ENCODE measurements at places on chromosomes 6 and 20.

- no peak for DNase-seq
These were observed 159.7 kb upstream of the KCNG1 start for GRCh38 chr20:51182571-51182970.

GRCh38 chr20:31565699-31566318, 39.3 kb upstream of the ID1 start:
- DNase-seq: no peak

GRCh38 chr6:111791415-111791814, 81.8 kb downstream of the FYN start:
- DNase-seq: no peak

DNA sequence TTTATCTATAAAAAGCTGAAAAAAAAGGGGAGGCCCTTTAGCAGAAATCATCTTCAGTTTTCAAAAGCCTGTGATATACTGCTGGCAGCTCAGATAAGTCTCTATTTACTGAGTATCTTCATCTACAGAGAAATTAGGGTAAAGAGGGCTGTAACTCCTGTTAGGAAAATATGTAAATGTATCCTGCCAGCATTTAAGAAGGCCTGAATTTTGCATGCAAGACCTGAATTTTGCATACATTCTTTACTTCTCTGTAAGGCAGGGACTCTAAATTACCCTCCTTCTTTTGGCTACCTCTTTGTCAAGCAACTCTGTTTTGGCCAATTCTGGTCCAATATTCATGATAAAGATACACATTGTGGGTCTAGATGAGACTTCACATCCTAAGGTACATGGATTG, 150.6 kb upstream of the SPACA1 start:
- DNase-seq: no peak

GRCh38 chr6:140871911-140872310, 1260.8 kb upstream of the GJE1 start:
- no peak for DNase-seq

GRCh38 chr6:23388086-23388783, 737.8 kb upstream of the NRSN1 start:
- DNase-seq: no peak

DNA sequence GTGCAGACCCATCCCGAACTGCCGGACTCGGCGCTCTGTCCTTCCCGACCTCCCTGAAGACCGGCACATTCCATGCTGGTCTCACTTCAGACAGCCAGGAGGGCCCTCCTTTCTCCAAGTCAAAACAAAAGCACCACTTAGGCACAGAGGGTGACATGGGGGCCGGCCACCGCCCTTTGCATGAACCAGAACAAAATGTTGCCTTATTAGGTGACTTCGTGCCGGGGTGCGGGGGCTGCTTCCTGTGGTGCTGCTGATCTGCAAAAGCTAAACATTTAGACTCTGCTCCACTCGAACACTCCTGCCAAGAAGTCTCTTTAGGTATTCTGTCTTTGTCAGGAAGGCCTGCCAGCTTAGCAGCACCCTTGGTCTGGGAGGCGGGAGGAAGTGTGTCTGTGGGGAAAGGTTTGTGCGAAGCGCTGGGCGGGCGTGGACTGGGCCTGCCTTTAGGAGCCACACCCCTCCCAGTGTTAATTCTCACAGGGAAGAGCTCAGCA, 133.8 kb downstream of the SMOC2 start:
- DNase-seq: no peak

DNA sequence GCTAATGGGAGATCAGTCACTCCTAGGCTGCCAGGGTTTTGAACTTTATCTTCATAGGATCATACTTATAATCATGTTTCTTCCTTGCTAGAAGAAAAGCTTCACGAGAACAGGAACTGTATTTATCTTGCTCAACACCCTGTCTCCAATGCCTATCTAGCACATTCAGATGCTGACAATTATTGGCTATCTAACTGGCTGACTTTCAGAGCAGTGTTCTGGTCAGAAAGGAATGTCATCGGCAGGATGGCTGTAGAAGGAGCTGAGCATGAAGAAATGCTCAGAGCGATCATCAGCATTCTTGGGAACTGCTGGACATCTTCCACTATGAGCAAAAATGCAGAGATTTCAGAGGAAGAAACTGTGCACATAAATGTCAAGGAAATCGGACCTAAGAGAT, 628.0 kb upstream of the NRSN1 start:
- DNase-seq: no peak

DNA sequence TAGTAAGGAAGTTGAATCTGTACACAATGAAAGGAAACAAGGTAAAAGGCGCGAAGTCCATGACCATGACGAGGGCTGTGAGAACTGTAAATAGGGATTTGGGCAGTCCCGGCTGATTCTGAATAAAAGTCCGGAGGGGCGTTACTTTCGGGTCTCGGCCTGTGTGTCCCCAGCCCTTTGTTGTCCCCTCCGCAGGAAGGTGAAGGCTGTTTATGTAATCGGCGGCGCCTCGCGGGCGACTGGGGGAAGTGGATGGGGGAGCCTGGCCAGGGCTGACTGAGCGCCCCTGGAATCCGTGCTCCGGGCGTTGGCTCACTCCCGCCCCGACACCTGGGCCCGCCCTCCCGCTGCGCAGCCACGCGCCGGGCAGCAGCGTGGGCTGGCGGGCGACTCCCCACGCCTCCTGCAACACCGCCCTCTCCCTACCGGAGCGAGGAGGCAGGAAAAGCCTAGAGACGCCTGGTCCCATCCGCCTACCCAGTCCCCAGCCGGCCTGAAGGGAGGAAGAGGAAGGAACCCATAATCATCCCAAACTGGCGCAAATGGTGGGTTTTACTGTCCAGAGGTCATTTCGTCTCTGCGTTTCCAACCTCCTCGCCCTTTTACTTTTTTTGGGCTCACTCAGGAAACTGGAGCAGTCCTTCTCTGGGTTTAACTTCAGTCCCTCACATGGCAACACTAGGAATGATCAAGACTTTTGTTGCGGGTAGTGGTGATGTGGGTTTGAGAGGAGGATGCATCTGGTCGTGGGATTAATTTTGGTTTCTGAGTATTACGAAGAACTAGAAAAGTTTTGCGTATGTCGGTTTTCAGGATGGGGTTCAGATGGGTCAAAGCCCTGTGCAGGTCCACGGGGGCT, 12.1 kb downstream of the TRIM31 start:
- peak; percentile 43 for DNase-seq

Measured in GM13976 (cell line).